Common myeloid progenitor, CD34-positive (primary cell): ENCODE measurements at places on chromosomes 5 and 9.

DNA sequence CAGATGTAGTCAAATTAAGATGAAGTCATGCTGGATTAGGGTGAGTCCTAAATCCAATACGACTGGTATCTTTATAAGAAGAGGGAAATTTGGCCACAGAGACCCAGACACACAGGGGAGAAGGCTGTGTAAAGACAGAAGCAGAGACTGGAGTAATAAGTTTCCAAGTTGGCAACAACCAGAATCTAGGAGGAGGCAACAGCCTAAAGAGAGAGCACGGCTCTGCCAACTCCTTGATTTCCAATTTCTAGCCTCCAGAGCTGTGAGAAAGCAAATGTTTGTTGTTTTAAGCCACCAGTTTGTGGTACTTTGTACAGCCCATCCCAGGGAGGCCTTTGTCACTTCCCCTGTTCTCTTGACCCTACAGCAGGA lies 74.4 kb downstream of the ATG10 start:
- no peak overlapping the region for H3K4me3 ChIP-seq
- no peaks in the 10 kb centered on the region for H3K27me3 ChIP-seq
- peaks cover 2% of the 10 kb centered on the region for H3K36me3 ChIP-seq
- peaks cover 2% of the 10 kb centered on the region for H3K4me1 ChIP-seq
- no peak for DNase-seq

- no peak overlapping the region for H3K27ac ChIP-seq
- no peaks in the 10 kb centered on the region for H3K27me3 ChIP-seq
- H3K4me1 ChIP-seq: no peaks in the 10 kb centered on the region
- no peaks in the 10 kb centered on the region for H3K36me3 ChIP-seq
These were observed 120.4 kb upstream of the RFX3 start for GRCh38 chr9:3646226-3646625.

GRCh38 chr9:99375481-99375880 lies 153.4 kb downstream of the SEC61B start:
- no peak overlapping the region for H3K27ac ChIP-seq
- H3K36me3 ChIP-seq: no peaks in the 10 kb centered on the region
- H3K27me3 ChIP-seq: no peaks in the 10 kb centered on the region
- DNase-seq: no peak
- H3K4me1 ChIP-seq: no peaks in the 10 kb centered on the region

DNA sequence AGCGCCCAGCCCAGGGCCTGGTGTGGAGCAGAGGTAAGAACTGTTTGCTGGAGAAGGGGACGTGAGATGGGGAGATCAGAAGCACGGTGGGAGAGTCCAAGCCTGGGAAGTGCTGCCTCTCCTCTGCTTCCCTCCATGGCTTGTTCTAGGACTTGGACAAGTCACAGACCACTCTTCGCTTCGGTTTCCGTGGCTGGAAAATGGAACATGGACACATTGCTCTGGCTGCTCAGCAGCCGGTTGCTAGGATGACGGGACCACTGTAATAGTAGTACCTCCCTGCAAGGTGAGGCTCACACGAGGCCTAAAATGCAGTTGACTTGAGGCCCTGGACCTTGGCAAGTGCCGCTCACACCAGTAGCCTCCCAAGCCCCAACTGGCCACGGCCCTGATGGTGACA lies 175.8 kb upstream of the FSTL4 start:
- H3K4me3 ChIP-seq: no peak overlapping the region
- H3K27ac ChIP-seq: no peak overlapping the region
- H3K4me1 ChIP-seq: no peaks in the 10 kb centered on the region
- DNase-seq: no peak
- H3K27me3 ChIP-seq: no peaks in the 10 kb centered on the region
- H3K36me3 ChIP-seq: no peaks in the 10 kb centered on the region

GRCh38 chr5:143646961-143647360 lies 165.0 kb upstream of the HMHB1 start:
- no peaks in the 10 kb centered on the region for H3K4me1 ChIP-seq
- no peak overlapping the region for H3K4me3 ChIP-seq
- no peaks in the 10 kb centered on the region for H3K27me3 ChIP-seq
- H3K36me3 ChIP-seq: no peaks in the 10 kb centered on the region
- DNase-seq: no peak
- H3K27ac ChIP-seq: no peak overlapping the region

DNA sequence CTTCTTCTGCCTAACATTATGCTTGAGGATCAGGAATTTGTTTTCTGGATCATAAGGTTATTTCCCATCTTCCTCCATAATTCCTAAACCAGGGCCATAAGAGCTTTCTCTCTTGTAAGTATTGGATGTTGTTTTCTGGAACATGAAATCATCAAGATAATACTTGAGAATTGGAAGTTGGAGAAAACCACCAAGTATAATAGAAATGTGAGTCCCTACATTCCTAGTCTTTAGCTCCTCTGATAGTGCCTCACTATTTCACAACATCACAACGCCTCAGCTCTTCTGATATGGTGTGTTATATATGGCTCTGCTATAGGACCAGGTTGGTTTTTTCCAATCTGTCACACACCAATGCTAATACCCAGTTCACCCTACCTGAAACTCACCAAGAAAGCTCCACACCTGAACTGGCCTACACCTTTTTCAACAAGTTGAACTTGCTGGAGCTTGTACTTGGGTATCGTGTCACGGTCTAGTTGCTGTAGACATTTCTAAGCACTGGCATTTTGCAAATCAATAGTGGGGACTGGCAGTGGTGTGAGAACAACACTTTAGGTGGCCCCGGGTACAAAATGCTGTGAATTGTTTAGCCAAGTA lies 141.1 kb downstream of the ACTBL2 start:
- no peaks in the 10 kb centered on the region for H3K36me3 ChIP-seq
- DNase-seq: no peak
- no peak overlapping the region for H3K27ac ChIP-seq
- H3K4me1 ChIP-seq: no peaks in the 10 kb centered on the region
- H3K27me3 ChIP-seq: no peaks in the 10 kb centered on the region

GRCh38 chr5:66122379-66123034 lies 21.6 kb upstream of the SREK1 start:
- no peak overlapping the region for H3K4me3 ChIP-seq
- no peak overlapping the region for H3K27ac ChIP-seq
- no peaks in the 10 kb centered on the region for H3K27me3 ChIP-seq
- no peak for DNase-seq

- no peak for DNase-seq
- H3K27ac ChIP-seq: no peak overlapping the region
- H3K36me3 ChIP-seq: no peaks in the 10 kb centered on the region
These were observed 47.5 kb downstream of the RAPGEF6 start for GRCh38 chr5:131587541-131587940.

DNA sequence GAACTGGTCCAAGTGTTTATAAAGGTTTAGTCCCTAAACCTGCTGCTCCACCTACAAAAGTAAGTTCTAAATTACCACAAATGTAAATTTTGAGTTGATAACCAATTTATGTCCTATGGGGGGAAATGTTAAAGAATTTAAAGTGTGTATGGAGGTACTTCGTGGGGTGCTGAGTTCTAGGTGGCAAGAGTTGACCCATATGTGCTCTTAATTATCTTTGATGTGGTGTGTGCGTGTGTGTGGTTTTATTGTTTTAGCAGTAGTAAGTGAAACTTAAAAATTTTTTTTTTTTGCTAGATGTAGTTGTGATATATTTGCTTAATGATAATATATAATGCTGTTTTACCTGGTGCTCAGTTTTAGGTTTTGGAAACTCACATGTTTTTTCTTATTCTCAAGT lies 72.6 kb downstream of the GPBP1 start:
- H3K4me3 ChIP-seq: no peak overlapping the region
- no peaks in the 10 kb centered on the region for H3K27me3 ChIP-seq
- H3K4me1 ChIP-seq: no peaks in the 10 kb centered on the region
- DNase-seq: no peak
